ENCODE measurements at places on chromosomes 12 and 14.
A peak's percentile ranks its signal among the peaks of the same experiment; 100 is the strongest.

DNA sequence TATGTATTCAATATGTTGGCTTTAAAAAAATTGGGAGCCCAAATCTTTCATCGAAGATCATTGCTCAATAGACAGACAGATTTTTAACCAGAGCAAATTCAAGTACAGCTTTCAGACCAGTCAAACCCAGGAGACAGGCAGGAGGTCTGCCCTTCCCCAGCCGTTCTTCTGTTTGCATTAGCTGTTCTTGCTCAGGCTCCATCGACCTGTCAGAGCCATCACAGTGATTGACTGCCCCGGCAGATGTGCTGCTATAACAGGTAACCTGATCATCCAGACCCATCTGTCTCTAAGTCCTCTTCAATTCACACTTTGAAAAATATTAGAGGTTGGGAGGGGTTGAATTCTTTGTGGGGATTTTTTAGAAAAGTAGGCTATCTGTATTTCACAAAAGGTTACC lies 453.5 kb downstream of the FOXG1 start:
- no peak for DNase-seq

- DNase-seq, result no peak
Measured at GRCh38 chr14:35543006-35543405, 9.0 kb downstream of the INSM2 start.

DNA sequence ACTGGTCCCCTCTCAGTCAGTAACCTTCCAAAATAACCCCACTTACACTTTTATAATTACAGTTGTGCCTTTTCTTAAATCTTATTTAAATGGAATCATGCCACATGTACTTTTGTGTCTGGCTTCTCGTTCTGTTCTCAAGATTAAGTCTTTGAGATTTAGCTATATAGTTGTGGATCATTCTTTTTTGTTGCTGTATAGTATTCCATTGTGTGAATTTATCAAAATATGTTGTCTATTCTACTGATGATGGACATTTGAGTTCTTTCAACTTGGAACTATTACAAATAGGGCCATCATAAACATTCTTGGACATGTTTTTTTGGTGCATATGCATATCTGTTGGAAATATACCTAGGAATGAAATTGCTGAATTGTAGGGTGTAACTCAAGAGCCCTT lies 9.0 kb downstream of the OAS3 start:
- no peak for DNase-seq

DNA sequence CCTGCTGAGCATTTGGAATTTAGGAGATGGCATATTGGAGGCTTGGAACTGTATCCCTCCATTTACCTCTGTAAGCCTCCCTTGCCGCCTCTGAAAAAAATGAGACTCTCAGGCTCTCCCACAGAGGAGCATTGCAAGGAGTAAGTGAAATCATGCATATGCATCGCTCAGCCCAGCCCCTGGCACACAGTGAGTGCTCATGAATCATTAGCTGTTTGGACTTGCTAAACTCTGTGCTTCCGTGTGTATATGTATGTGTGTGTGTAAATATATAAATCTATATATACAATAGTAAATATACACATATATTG lies 17.1 kb upstream of the TBX3 start:
- no peak for DNase-seq

DNA sequence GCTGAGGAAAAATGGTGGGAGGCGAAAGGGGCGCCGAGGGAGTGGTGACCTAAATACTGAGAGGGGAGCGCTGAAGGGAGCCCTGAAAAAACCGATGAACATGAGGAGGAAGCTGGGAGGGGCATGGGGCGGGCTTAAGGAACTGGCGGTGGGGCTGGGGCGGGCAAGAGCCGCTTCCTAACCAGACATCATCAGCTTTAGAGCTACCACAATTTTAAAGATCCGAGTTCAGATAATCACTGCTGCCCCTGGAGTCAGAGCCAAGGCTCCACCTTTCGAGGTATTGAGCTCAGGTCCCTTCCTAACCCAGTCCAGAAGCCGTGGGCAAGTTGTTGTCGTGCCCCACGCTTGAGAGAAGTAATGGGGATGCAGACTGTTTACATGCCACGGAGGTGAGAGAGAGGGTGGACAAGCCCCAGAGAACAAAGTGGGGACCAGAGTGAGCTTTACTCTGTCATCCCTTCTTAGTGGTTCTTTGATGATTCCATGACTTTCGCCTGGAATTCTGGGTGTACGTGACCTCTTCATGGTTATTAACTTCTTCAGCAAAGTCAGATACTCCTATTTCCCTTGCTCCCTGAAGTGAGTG lies 393 bp downstream of the ORMDL2 start:
- DNase-seq, result no peak

GRCh38 chr14:57634335-57634734 lies 140.7 kb upstream of the CCDC198 start:
- DNase-seq, result no peak

- no peak for DNase-seq
Measured at GRCh38 chr12:91127751-91128150, 16.5 kb upstream of the LUM start.

DNA sequence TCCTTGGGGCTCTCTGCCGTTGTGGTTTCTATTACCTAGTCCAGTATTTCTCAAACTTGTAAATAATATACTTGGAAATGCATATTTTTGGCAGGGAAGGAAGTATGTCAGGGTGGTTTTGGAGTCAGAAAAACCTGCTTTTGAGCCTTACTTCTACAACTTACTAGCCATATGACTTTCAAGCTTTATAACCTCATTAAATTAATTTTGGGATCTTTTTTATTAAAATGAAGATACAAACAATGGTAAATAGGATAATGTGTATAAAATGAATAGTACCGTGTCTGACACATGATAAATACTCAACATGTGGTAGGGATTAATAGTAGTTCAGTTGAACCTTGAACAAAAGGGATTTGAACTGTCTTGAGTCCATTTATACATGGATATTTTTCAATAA lies 406.3 kb downstream of the ATP23 start:
- DNase-seq, result no peak

DNA sequence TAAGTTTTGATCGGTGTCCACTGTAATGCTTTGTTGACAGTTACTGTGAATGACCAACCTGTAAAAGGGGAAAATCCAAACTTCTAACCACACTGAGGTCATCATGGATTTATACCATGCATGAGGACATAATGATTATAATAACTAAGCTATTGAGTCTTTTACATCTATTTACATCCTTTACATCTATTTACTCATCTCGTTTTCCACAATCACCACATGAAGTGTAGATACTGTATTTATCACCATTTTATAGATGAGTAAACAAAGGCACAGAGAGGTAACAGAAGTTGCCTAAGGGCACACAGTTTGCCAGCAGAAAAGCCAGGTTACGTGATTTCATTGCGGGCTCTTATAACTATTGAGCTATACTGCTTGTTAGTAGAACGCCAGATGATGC lies 27.9 kb upstream of the EID3 start:
- no peak for DNase-seq

- peak; percentile 24 for DNase-seq
Measured at GRCh38 chr14:78933948-78934524, 763.9 kb downstream of the NRXN3 start.

GRCh38 chr14:85728476-85729065 lies 198.6 kb downstream of the FLRT2 start:
- DNase-seq, result no peak

DNA sequence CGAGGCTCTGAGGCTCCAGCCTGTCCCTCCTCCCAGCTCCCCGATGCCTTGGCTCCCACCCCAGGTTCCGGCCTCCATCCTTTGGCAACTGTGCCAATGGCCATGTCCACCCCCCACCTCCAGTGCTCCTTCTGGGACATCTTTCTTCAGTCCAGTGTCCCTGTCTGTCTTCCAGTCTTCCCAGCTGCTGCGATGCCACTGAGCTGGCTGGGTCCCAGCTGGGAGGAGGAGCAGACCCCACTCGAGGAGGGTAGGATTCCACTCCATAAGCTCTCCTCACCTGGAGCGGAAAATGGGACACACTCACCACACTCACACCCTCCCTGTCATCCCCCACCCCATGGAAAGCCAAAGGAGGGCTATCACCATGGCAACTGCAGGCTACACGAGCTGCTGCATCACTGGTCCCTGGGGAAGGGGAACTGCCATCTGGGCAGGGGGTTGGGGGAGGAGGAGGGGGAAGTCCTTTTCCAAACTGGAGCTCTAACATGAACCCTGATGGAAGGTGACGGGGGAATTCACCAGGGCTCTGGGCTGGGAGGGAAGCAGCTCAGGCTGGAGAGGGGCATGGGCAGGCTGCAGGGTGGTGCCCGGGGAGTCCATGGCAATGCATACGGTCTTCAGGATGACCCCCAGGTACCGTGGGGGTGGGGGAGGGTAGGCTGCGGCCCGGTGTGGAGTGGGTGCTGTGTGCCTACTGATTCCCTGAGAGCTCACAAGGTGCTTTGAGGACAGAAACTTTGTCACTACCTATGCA lies 94.3 kb downstream of the LRRC74A start:
- no peak for DNase-seq

DNA sequence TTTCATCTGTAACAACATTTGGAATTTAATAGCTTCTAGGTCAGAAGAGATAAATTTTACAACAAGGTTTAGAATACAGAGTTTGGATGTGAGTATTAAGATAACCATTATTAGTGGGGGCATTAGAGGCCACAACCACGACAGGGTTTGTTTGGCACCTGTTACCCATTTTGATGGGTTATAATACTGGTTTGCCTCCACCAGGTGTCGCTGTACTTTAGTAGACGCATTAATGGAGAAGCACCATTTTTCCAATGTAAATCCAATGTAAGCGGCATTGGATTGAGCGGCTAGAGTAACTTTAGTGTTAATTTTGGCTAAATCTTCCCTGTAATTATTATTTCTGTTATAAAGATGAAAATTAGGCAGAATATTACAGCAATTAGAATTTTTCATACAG lies 136.2 kb downstream of the SLCO1B3 start:
- no peak for DNase-seq

DNA sequence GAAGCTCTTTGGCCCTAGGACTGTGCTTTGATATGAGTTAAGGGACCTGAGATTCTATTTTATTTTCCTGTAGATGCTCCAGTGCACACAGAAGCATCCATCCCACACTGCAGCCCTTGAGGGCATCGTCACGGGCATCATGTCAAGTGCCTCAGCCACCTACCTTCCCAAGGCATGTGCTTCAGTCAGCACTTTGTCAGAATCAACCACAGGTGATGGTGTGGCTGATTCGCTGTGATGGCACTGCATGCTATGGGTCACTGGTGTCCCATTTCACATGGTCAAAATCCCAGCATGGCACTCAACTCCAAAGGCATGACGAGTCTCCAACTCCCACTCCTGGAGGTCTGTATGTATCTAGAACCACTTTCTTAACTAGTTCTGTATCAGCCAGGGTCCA lies 100.8 kb downstream of the AACS start:
- DNase-seq, result no peak

GRCh38 chr12:109714141-109714912 lies 702 bp downstream of the FAM222A start:
- no peak for DNase-seq

GRCh38 chr12:22246217-22246846 lies 88.2 kb downstream of the ST8SIA1 start:
- DNase-seq, result no peak

DNA sequence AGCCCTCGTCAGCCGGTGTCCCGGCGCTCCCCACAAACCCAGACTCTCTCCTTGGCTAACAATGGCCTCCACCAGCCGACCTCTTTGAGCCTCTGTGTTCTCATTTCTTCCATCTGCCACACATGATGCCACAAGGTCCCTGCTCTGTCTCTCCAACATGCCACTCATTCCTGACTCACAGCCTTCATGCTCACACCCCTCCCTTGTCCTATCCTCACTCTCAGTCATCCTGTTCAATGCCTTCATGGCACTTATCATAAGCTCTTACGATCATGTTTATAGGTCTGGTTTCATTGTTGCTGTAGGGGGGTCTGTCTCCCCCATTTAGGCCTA lies 9.6 kb upstream of the SERPINA11 start:
- DNase-seq, result no peak

GRCh38 chr14:99943620-99944019 lies 121.6 kb upstream of the EVL start:
- DNase-seq, result no peak

- no peak for DNase-seq
Measured at GRCh38 chr12:57515408-57515933, 4.8 kb downstream of the DDIT3 start.

DNA sequence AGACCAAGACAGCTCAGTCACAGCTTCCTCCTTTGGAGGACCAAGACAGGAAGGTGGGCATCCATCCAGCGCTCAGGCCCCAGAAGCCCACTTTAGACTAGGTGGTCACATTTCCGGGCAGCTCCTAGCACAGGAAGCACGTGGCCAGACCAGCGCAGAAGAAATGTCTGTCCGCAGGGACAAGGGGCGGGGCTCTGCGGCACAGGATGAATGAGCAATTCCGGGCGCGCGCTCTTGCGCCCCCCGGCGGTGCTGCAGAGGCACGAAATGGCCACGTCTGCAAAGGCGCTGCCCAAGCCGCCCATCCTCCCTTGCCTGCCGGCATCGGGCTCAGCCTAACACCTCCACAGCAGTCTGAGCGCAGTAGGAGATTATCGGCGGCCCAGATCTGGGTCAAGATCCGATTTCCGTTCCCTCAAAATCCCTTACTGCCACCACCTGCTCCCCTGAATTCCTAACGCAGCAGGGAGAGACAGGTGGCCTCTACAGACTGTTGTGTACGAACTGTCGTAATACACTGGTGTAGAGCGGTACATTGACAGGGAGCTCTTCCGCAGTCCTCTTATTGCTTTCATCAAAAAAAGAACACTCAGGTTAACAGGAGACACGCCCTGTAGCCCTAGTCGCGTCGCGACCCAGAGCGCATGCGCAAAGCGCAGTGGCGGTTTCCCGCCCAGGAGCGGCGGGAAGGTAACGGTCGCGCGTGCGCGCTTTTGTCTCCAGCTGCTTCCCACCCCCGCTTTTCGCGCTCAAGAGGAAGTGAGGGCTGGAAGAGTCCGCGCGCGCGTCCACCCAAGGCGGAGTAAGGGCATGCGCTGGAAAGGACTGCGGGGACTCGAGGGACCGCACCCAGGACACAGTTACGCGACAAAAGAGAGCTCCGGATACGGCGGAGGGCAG lies 794 bp downstream of the TUBA1B start:
- DNase-seq, result peak; percentile 87

GRCh38 chr14:104267895-104268294 lies 129.5 kb downstream of the KIF26A start:
- DNase-seq, result no peak

DNA sequence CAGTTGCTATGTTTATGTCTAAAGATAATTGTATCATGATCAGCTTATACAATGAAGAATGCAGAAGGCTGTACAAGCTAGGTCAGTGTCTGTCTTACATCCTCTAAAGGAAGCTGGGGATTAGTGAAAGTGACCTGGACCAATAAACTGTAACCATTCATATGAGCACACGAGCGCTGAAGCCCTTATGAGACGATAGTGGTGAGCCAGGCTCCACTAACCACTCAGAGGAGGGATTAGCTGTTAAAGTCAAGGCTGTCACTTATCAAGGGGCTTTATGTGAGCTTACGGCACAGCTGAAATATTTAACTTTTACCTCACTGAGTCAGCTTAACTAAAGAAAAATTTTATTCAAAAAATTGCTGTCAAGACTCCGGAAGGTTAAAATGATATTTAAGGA lies 30.3 kb downstream of the NDUFA12 start:
- DNase-seq, result no peak

DNA sequence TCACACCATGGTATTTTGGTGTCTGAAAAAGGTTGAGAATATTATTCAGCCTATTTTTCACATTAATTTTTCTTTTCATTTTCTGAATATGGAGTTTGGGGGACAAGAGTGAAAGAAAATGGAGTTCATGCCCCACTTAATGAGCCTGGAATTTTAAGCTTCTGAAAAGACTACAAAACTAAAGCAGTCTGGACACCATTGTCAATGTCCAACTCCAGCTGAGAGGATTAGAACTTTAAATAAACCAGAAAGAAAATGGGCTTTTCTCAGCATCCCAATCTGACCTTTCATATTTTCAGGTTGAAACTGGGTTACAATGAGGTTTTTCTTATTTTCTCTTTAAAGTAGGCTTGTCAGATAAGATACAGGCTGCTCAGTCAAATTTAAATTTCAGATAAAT lies 207.7 kb downstream of the SLC6A15 start:
- no peak for DNase-seq

All from left renal cortex interstitium (tissue), 4 donors.